ENCODE measurements at places on chromosomes 4 and X.

- no peak for DNase-seq
- no peaks in the 10 kb centered on the region for H3K4me1 ChIP-seq
- H3K27me3 ChIP-seq: no peaks in the 10 kb centered on the region
- no peak overlapping the region for H3K27ac ChIP-seq
Observed at GRCh38 chr4:71389149-71389827, 50.5 kb downstream of the SLC4A4 start.

- H3K4me1 ChIP-seq: peaks cover 7% of the 10 kb centered on the region
- no peak for DNase-seq
- no peak overlapping the region for H3K4me3 ChIP-seq
Observed at GRCh38 chrX:150548251-150548650, 20.2 kb upstream of the MTM1 start.

GRCh38 chrX:11870789-11871188, 112.8 kb downstream of the MSL3 start:
- no peaks in the 10 kb centered on the region for H3K27me3 ChIP-seq
- no peaks in the 10 kb centered on the region for H3K36me3 ChIP-seq
- H3K4me1 ChIP-seq: no peaks in the 10 kb centered on the region
- no peak overlapping the region for H3K27ac ChIP-seq

- peaks cover 4% of the 10 kb centered on the region for H3K36me3 ChIP-seq
- no peak for DNase-seq
- H3K4me3 ChIP-seq: no peak overlapping the region
- no peaks in the 10 kb centered on the region for H3K4me1 ChIP-seq
Observed at GRCh38 chrX:81291996-81292395, 90.1 kb downstream of the SH3BGRL start.

DNA sequence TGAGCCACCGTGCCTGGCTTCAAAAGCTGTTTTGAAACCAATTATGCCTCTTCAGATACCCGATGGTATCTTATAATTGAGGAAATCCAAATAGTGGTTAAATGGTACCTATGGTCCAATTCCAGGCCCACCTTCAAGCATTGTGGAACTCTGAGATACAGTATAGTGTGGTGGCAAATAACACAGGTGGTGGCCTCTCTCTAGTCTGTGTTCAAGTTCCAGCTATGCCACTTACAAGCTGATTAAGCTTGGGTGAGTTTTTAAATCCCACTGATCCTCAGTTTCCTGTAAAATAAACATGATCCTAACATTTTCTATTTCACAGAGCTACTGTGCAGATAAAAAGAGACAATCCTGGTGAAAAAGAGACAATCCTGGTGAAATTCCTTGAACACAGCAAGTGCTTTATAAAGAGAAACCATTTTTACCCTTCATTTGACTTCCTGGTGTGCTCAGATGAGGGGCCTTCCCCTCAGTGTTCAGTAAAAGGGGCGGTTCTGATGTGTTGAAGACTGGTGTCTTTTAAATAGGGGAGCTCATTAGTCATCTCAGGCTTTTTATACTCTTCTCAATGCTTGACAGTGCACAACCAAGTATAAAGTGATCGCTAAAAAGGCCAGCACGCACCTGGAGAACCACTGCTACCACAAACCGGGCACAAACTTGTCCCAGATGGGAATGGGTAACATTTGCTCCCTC, 30.8 kb upstream of the CD40LG start:
- no peak for DNase-seq
- H3K36me3 ChIP-seq: no peaks in the 10 kb centered on the region
- peak overlapping the region; percentile 29 for H3K4me3 ChIP-seq
- peak overlapping the region; percentile 51 for H3K27ac ChIP-seq

DNA sequence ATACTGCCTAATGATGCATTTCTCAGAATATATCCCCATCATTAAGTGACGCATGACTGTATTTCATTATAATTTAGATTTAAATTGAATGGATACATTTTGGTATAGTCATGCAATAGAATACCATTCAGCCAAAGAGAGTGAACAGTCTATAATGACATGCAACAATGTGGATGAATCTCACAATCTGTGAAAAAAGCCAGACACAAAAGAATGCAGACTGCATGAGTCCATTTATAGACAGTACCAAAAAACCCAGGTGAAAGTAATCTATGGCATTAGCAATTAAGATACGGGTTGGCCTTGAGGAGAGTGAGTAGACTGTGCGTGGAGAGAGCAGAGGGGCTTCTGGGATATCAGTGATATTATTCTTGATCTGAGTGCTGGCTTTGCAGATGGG, 239.7 kb upstream of the PGRMC2 start:
- H3K27ac ChIP-seq: no peak overlapping the region
- H3K4me3 ChIP-seq: no peak overlapping the region
- no peaks in the 10 kb centered on the region for H3K36me3 ChIP-seq
- H3K4me1 ChIP-seq: no peaks in the 10 kb centered on the region
- H3K27me3 ChIP-seq: no peaks in the 10 kb centered on the region

- no peak overlapping the region for H3K4me3 ChIP-seq
- H3K4me1 ChIP-seq: no peaks in the 10 kb centered on the region
- H3K27me3 ChIP-seq: no peaks in the 10 kb centered on the region
- no peak overlapping the region for H3K27ac ChIP-seq
- H3K36me3 ChIP-seq: no peaks in the 10 kb centered on the region
Observed at GRCh38 chr4:170425521-170426143, 335.9 kb upstream of the AADAT start.

- peaks cover 14% of the 10 kb centered on the region for H3K36me3 ChIP-seq
- peaks cover 43% of the 10 kb centered on the region for H3K4me1 ChIP-seq
- no peak for DNase-seq
- H3K27ac ChIP-seq: no peak overlapping the region
- H3K27me3 ChIP-seq: no peaks in the 10 kb centered on the region
Observed at GRCh38 chrX:136666088-136666487, 18.1 kb downstream of the CD40LG start.

GRCh38 chrX:128807367-128807766, 715.9 kb downstream of the SMARCA1 start:
- DNase-seq: no peak
- no peak overlapping the region for H3K4me3 ChIP-seq
- no peaks in the 10 kb centered on the region for H3K4me1 ChIP-seq
- no peaks in the 10 kb centered on the region for H3K36me3 ChIP-seq

DNA sequence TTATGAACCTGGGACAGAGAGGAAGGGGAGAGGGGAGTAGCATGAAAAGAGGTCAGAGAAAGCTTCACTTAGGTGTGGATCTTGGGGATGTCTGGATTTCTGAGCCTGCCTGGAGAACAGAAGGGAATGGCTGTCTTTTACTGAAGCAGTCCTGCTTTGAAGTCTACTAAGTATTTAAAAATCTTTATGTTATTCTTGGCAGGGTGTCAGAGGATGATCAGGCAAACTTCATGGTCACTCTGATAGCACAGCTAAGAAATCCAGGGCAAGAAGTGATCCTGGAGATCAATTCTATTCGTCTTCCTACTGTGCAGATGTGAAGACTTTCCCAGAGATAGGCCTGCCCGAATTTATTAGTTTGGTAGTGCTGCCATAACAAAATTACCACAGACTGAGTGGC, 464.4 kb upstream of the BOD1L1 start:
- H3K4me1 ChIP-seq: no peaks in the 10 kb centered on the region
- no peak overlapping the region for H3K27ac ChIP-seq
- H3K4me3 ChIP-seq: no peak overlapping the region
- H3K27me3 ChIP-seq: no peaks in the 10 kb centered on the region

- H3K4me3 ChIP-seq: no peak overlapping the region
- no peaks in the 10 kb centered on the region for H3K4me1 ChIP-seq
- H3K36me3 ChIP-seq: no peaks in the 10 kb centered on the region
- DNase-seq: no peak
Observed at GRCh38 chr4:156779042-156779441, 192.6 kb downstream of the PDGFC start.

DNA sequence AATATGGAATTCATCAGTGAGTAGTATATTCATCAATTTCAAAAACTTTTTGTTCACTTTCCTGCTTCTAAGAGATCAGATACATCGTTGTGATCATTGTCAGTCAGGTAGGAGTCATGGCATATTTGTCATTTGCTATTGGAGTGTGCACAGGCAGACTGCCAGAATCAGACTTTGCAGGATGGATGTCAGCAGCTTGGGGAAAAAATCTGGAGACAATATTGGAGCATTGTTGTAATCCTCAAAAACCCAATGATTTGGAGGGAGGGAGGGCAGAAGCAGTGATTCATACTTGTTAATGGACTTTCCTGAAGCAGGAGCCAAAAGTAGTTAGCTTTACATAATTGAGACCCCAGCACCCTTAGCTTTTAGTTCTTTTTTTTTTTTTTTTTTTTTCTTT, 59.6 kb upstream of the DRP2 start:
- H3K27me3 ChIP-seq: no peaks in the 10 kb centered on the region
- H3K4me1 ChIP-seq: no peaks in the 10 kb centered on the region
- H3K36me3 ChIP-seq: no peaks in the 10 kb centered on the region
- no peak overlapping the region for H3K4me3 ChIP-seq

DNA sequence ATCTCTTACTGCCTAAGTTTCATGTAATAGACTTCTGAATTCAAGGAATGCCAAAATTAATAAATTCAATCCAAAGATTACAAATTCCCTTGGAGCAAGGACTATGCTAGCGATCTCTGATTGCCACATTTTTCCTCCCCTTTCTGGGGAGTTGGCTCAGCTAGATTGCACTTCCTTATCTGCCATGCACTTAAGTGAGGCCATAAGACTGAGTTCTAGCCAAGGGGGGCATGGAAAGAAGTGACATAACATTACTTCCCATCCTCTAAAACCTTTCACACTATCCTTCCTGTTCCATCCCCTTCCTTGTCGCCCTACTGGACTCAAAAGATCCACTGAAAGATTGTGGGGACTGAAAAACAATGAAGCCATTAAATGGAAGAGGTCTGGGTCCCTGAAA, 53.8 kb upstream of the TXK start:
- H3K36me3 ChIP-seq: no peaks in the 10 kb centered on the region
- no peaks in the 10 kb centered on the region for H3K27me3 ChIP-seq
- DNase-seq: no peak
- H3K27ac ChIP-seq: no peak overlapping the region
- H3K4me3 ChIP-seq: no peak overlapping the region

DNA sequence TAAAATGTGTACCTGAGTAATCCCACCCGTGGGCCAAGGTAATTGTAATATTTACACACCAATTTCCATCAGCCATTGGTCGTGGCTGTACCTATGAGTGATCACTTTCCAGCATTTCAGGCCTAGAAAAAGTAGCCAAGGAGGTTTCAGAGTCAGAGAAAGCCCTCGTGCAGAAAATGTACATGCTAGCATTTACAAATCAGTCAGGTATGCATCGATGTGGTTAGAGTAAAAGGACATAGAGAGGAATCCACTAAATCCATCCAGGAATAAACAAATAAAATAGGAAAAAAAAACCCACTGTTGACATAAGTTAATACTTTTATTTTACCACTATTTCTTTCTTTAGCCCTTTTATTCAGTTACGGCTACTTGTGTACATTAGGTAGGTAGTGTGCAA, 256.8 kb downstream of the TRIML1 start:
- no peaks in the 10 kb centered on the region for H3K36me3 ChIP-seq
- H3K4me3 ChIP-seq: no peak overlapping the region
- DNase-seq: no peak
- no peaks in the 10 kb centered on the region for H3K4me1 ChIP-seq
- no peaks in the 10 kb centered on the region for H3K27me3 ChIP-seq
- H3K27ac ChIP-seq: no peak overlapping the region

DNA sequence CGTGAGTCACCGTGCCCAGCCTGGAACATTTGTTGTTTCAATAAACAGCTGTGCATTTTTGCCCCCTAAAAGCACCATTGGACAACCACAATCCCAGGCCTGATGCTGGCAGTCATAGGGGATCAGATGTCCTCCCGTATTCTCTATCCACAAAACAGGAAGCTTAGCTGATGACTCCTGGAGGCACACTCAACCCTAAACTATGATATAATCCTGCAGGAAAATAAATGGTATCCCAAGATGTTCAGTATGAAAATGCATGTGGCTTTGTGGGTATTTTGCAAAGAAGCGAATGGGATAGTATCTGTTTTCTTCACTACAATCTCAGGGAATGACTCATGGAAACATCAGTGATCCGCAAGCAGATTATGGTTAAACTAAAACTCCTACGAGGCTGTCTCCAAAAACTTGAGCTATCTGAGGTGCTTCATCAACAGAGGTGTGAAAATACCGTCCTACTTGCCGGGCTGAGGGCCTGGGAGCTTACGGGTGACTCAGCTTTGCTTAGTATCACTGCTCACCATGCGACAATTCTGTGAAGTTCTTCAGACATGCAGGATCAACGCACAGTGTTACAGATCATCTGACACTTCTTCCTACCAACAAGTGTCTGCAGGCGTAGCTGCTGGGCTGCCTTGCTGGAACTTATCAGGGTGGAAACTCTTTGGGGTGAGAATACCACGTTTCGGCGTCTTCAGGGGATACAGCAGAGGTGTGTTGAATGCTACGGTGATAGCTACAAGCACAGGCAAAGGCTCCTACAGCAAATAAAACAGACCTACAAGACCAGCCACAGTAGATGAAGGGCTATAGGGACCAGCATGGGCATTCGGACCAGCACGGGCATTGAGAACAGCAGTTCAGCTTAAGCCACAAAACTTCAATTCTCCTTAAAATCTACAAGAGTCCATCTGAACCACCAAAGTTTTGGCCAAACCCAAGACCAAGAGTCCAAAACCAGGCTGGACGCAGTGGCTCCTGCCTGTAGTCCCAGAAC, 148.5 kb downstream of the DHRSX start:
- H3K4me1 ChIP-seq: no peaks in the 10 kb centered on the region
- H3K36me3 ChIP-seq: peaks cover 3% of the 10 kb centered on the region
- no peak overlapping the region for H3K4me3 ChIP-seq
- no peak for DNase-seq

Data from effector memory CD4-positive, alpha-beta T cell (primary cell).